CD8-positive, alpha-beta T cell (primary cell): ENCODE measurements at places on chromosomes 4 and X.

GRCh38 chrX:49165901-49166881, 3.6 kb downstream of the MAGIX start:
- DNase-seq = peak; percentile 66

DNA sequence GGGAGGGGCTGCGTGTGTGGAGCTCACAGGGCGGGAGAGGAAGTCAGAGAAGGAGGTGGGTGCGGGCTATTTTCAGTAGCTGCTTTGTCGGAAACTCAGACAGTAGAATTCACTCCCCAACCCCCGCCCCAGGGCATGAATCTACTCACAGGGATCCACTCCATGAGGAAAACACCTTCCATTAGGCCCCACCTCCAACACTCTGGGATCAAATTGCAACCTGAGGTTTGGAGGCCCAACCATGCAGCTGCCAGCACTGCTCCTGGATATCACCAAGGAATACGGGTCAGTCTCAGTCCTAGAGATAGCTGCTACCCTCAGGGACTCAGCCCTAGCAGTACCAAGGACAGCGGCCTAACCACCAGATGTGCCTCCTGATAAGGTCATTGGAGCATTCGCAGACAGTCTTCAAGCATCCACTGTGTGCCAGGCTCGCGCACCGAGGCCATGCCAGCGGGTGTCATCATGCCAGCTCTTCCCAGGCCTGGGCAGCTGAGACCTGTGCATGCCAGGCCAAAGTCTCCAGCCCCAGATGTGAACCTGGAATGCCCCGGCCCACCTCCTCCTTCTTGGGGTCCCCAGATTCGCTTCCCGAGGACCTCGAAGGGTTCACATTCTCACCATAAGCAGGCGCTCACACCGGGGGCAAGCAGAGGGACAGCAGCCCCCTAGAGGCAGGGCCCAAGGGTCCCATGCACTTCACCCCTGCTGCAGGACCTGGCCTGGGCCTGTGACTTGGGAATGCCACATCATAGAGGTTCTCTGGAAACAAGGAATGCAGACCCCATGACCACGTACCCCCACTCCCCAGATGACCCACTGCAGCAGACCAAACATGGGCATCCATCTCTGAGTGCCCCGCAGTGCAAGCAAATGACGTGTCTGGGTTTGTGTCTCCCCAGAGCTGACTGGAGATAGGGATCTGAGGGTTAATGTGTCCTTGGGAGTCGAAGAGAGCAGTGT, 102.3 kb downstream of the ADRA2C start:
- no peak for DNase-seq

DNA sequence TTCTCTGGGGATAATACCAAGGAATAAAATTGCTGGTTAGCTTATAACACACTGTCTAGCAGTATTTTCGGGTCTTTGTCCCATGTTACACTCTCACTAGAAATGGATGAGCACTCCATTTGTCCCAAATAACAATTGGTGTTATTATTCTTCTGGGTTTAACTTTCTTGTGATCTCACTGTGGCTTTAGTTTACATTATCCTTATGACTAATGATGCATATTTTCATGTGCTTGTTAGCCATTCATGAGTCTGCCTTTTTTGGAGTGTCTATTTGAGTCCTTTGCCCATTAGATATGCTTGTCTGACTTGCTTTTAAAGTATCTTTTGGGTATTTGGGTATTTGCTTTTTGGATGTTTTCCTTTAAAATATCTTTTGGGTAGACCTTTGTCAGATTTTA, 372.9 kb upstream of the TENM3 start:
- no peak for DNase-seq

DNA sequence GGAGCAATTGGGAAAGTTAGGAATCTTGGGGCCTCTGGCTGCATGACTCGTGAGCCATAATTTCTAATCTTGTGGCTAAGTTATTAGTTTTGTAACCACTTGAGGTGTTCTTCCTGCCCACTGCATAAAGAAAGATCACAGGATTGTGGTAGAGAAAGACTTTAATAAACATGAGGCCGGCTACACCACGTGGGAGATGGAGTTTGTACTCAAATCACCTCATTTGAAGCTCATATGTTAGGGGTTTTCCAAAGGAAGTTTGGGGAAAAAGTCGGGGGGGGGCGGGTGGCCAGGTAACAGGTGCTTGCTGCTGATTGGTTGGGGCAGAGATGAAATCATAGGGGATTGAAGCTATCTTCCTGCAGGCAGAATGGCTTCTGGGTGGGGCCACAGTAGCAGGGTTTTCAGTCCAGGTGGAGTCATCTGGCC, 287.8 kb downstream of the ZNF674 start:
- DNase-seq = no peak

DNA sequence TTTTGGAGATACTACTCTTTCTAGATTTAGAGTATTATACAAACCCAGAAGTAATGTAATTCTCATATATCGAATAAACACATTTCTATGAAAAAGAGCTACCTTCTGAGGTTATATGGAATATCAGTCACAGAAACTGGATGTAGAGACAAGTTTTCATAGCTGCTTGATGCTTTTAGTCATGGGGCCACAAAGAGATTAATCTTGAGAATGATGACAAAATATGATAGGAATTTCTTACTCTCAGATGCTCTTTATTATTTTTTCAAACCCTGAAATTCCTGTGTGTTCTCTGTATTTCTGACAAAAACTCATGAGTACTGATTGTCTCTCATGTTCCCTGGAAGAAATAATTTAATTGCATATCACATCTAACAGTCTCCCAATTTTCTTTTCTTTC, 662.5 kb downstream of the RAPGEF2 start:
- no peak for DNase-seq

- no peak for DNase-seq
Measured at GRCh38 chr4:56261027-56261426, 126.3 kb downstream of the AASDH start.

DNA sequence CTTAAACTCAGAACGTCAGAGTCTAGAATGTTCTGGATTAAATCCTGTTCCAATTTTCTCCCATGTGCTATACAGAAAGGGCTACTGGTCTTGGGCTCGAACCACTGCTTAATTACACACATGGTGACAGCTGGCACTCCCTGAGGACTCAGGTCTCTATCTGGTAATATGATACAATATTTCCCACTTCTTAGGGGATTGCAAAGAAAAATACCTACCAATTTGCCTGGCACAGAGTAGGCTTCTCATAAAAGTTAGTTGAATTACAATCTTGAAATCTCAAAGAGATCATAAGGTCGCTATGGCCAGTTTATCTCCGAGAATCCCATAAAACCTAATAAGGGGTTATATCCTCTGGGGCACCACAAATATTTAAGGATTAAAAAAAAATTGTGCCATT, 8.6 kb downstream of the GPM6B start:
- DNase-seq = no peak

GRCh38 chr4:141238186-141238585, 17.5 kb downstream of the ZNF330 start:
- no peak for DNase-seq

DNA sequence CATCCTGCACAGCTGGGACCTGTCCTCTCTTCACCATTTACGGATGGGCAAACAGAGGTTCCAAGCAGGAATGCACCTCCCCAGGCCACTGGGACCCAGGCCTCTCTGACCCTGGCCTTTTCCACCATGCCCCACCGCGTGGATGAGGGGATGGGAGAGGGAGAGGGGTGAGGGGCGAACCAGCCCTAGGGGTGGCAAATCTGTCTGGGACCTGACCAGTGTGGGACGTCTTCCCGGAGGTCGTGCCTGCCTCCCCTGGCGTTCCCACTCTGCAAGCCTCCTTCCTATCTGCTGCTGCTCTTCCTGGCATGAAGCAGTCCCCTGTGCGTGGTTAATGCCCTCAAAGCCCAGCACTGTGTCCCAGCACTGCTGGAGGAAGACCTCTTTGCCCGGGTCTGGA, 35.9 kb downstream of the ABLIM2 start:
- no peak for DNase-seq

DNA sequence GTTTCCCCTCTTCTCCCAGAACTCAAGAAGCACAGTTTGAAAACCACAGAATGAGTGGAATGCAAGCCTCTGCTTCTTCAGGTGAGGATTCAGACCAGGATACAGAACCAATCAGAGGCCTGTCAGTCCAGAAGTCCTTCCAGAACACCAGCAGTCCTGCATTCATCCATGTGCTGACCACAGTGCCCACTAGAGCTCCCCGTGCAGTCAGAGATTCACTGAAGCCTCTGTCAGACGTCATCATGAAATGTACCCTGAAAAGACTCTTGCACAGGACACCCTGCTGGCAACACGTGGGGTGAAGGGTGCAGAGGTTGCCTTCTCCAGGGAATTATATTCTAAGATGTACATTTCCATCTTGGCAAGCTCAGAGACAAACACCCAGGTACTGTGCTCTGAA, 75.9 kb upstream of the LSM6 start:
- no peak for DNase-seq

GRCh38 chr4:28690890-28691289, 1830.2 kb downstream of the STIM2 start:
- DNase-seq = no peak

DNA sequence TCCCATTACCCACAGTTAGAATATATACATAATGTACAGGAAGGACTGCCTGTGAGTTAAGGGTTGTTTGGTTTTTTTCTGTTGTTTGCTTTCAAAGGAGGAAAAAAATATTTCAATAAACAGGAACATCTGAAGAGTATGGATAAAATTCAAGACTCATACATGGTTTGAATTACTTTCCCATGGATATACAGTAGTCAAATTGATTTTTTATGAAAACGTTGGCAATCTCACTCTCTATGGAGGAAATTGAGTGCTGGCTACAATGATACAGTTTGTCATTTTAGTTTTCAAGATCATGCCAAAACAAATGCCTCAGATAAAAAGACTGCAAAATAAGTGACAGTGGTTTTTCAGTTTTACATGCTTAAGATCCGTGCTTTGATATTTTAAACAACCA, 116.6 kb downstream of the SH3RF1 start:
- DNase-seq = no peak

GRCh38 chrX:46165411-46165810, 379.8 kb downstream of the ZNF674 start:
- DNase-seq = no peak

- no peak for DNase-seq
Measured at GRCh38 chr4:76307660-76308014, 1.1 kb downstream of the STBD1 start.

DNA sequence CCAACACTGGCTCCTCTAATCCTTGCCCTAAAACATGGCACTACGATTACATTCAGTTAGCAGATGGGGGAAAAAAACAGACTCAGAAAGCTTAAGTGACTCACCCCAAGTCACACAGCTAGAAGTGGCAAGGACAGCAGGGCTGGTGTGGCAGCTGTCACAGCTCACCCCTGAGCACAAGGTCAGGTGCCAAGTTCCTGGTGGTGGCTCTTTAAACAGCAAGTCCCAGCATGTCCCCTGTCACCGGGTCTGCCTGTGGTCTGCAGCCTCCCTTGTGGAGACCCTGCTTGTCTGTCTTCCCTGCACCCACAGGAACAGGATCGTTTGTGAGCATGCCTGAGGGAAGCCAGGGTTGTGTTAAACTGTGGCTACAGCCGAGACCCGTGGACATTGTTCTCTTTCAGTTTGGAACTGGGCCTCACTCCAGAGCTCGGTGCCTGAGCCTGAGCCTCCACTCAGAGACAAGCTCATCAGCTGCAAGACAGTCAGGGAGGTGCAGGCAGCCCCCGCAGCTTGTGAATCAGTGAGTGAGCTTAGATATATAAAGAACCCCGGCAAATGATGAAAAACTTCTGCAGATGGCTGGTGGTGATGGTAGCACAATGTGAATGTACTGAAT, 260.8 kb downstream of the BCOR start:
- DNase-seq = no peak

GRCh38 chr4:168743601-168744000, 246.7 kb downstream of the PALLD start:
- DNase-seq = no peak

DNA sequence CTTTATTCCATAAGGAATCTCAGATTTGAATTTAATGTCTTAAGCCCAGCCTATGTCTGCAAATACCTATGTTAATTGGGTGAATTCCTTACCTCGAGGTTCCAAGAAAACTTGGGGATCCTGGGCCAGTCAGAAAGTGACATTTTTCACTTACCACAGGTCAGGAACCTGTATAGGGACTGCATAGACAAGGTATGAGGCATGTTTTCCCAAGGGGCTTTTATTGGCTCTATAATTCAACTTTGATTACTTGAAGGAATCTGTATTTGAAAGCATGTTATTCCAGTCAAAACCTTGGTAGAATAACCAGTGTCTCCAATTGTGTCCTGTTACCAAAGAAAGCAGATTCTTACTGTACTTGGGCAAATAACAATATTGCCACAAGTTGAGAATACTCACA, 8.5 kb upstream of the MPP1 start:
- no peak for DNase-seq

DNA sequence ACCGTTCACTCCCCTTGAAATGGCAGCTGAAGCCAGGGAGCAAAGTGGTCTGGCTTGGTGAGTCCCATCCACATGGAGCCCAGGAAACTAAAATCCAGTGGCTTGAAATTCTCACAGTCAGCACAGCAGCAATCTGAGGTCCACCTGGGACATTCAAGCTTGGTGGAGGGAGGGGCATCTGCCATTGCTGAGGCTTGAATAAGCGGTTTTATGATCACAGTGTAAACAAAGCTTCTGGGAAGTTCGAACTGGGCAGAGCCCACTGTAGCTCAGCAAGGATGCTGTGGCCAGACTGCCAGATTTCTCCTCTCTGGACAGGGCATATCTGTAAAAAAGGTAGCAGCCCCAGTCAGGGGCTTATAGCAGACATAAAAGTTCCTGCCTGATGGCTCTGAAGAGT, 15.5 kb upstream of the FAAH2 start:
- DNase-seq = no peak

DNA sequence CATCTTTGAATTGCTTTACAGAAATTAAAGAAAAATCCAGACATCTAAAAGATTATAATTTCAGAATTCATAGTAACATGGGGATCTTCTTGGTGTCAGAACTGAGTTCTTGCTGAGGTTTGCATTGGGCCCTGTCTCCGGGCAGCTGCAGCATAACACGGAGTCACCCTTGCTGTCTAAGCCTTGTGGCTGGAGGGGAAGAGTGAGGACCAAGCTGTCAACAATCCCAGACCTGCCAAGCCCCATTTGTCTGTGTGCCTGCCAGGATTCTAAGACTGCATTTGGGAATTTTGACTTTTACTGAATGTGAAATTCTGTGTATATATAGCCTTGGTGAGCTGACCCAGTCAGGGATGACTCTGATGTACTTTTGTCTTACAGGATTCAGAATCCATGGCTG, 25.2 kb upstream of the NAP1L5 start:
- DNase-seq = no peak

GRCh38 chr4:153789741-153790499, 1.0 kb upstream of the SFRP2 start:
- no peak for DNase-seq

GRCh38 chr4:18057821-18058533, 36.4 kb upstream of the LCORL start:
- DNase-seq = no peak

GRCh38 chrX:57929373-57929772, 19.1 kb upstream of the ZXDA start:
- no peak for DNase-seq

- DNase-seq = no peak
Measured at GRCh38 chrX:39017077-39017476, 215.8 kb downstream of the MID1IP1 start.

DNA sequence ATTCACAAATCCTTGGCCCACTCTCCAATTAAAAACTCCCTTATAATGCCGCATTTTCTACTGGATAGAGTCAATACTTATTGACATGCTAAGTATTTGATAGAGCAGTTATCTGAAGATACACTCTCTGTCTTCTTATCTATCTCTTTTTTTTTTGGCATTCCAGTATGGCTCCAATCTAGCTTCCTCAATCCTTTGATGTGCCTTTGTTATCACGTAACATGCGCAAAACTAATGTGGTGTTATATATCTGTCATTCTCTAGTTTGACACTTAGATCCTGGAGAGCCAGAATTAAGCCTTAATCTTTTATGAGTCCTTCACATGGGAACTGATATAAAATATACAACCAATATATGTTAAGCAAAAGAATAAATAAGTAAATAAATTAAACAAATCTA, 54.7 kb downstream of the VSIG4 start:
- DNase-seq = no peak
